ENCODE measurements at places on chromosomes 6 and 20.
A peak's percentile ranks its signal among the peaks of the same experiment; 100 is the strongest.

DNA sequence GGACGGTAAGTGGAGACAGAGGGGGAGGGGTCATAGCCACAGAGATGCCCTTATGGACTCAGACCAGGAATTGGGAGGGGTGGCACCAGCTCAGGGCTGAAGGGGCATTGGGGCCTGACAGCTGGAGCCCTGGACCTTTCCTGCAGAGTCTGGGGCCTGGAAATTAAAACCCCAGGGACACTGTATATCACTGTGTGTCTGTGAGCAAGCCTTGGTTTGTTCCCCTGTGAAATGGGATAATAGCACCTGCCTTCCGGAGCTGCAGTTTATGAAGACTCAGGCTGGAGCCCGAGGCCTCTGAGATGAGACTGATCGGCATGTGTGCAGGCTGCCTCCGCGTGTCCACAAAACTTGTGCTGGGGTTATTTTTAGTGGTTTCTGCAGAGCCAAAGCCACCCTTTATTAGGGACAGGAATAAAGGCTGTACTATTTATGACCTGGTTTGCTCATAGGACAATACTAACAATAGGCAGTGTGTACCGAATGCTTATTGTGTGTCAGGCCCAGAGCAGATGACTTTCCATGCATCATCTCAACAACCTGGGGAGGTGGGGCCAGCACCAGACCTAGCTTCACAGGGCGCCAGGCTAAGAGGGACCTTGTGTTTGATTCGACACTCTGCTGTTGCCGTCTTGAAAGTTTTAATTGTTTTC is 22.6 kb downstream of the MYH7B start:
- DNase-seq: no peak

DNA sequence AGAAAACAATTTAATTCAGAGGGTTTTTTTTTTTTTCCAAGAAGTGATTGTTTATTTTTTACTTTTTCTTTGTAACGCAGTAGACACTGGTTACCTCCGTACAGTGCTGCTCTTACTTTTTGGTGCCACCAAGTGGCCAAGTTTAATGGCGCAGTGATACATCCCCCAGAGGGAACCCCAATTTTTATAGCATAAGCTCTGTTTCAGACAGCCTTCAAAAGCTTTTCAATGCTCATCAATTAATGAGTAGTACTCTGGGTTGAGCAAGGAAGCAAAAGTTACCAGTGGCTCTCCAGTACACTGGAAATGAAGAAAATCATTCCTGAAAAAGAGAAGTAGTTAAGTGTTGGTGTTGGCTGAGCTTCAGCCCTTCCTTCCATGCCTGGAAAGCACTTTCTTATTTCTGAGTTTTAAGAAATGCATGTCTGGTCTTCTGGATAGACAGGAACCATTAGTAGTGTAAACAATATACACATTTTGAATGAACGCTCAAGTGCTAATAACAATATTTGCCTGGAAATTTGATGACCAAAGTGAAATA is 129.1 kb upstream of the SMLR1 start:
- peak; percentile 29 for DNase-seq

DNA sequence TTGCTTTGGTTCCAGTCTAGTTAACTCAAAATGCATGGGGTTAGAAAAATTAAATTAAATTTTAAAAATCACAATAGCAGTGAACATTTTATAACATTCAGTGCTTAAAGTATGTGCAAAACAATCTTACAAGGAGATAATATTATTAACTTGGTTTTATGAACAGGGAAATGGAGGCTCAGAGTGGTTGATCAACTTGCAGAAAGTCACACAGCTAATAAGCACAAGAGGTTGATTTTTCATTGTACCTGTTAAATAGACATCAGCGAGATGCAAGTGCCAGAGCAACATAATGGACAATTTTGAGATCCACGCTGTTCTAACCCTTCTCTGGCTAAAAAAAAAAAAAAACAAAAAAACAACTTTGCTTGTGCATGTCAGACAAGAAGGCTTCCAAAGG is 219.8 kb downstream of the TSHZ2 start:
- no peak for DNase-seq

DNA sequence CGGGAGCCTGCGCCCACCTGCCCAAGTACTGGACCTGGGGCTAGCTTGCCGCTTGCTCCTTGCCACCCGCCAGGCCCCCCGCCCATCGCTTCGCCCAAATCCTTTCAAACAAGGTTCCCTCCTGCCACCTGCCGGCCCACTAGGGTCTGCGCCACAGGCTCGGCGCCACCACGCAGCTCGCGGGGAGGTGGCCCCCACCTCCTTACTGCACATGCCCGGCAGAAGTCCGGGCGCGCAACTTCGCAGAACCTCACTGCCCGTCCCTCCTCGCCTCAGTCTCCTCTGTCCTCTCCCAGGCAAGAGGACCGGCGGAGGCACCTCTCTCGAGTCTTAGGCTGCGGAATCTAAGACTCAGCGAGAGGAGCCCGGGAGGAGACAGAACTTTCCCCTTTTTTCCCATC is 11.2 kb downstream of the GNAS-AS1 start:
- DNase-seq: peak; percentile 31

GRCh38 chr6:7112741-7113313 is 5.1 kb downstream of the RREB1 start:
- peak; percentile 47 for DNase-seq

DNA sequence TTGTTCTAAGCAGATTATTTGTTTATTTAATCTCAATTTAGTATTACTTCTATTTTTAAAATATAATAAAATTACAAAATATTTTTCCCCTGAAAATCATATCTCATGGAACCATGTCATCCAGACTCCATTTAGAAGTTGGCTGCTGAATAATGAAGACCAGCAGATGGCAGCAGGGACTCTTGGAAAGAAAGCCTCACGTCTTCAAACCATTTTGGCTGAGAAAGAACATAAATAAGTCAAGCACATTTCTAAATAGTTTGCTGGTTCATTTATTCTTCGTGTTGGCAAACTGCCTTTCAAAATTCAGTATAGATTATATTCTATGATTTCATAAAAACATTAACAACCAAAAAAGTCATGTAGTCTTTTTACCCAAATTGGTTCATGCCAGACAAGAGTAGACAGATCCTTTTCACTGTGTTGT is 71.7 kb downstream of the RCAN2 start:
- peak; percentile 15 for DNase-seq

DNA sequence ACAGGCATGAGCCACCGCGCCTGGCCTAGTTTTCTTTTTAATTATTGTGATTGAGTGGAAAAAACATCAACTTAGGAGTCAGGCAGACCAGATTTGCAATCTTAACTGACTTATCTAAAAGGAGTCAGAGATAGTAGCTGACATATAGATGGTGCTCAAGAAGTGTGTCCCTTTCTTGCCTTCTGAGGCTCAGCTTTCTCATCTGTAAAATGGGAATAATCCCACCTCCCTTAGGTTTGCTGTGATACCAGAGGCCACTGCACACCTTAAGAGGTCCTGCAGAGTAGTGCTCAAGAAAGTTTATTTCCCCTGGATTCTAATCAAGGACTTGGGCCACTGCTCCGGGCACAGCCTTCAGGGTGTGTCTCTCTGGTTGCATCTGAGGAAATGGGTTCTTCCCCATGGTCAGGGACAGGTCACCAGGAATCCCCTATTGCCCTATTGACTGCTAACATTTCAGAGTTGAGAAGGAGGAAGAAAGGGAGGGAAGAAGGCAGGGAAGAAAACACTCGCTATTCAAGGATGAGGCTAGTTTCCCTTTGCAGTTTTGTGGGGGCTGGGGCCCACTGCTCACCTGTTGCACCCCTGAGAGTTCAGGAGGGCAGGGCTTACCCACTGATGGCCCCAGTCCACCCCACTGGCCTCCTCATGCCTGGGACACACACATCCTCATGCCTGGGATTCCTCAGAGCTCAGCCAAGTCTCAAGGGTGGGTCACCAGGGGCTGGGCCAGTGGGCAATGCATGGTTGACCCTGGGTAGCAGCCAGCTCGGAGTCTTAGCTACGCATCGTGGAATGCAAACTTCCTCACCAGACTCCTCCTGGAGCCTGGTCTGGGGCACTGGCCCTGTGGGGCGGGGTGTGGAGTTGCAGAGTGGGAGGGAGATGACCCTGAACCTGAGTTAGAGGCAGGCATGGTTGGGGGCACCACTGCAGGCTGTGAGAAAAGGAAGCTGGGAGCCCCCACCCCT is 21.2 kb downstream of the C6orf132 start:
- DNase-seq: no peak

GRCh38 chr20:36599912-36600345 is 5.7 kb upstream of the RAB5IF start:
- DNase-seq: no peak

DNA sequence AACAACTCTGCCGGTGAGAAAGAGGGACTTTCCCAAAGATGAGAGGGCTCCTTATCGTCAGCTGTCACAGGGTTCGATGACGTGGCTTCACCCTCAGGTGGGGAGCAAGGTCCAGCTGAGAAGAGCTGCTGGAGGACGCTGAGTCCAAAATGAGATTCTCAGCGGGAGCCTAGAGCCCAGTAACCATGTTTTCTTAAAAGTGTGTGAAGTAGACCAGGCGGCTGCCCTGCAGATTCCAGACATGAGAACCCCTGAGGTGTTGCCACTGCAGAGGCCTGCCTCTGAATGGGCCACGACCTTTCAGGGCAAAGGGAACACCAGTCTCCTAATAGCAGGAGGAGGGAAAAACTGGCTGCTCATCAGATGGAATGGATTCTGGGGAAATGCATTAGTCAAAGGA is 375.1 kb downstream of the BTBD9 start:
- no peak for DNase-seq

DNA sequence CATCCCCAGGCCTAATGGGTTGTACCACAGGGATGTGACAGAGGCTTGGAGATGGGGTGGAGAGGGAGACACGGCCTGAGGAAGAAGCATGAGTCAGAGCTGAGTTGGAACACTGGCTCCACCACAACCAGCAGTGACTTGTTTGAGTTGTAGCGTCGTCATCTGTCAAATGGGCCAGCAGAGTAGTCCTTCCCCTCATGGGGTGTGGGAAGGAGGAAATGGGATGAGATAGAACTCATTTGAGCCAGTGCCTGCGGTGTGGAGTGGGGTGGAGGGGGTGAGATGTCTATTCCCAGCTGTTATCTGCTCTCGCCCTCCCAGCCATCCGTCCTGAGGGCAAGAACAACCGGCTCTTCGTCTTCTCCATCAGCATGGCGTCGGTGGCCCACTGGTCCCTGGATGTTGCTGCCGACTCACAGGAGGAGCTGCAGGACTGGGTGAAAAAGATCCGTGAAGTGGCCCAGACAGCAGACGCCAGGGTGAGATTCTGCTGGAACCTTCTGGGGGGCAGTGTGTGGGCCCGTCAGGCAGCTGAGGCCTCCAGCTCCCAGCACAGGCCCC is 32.5 kb downstream of the PLCG1 start:
- DNase-seq: no peak

DNA sequence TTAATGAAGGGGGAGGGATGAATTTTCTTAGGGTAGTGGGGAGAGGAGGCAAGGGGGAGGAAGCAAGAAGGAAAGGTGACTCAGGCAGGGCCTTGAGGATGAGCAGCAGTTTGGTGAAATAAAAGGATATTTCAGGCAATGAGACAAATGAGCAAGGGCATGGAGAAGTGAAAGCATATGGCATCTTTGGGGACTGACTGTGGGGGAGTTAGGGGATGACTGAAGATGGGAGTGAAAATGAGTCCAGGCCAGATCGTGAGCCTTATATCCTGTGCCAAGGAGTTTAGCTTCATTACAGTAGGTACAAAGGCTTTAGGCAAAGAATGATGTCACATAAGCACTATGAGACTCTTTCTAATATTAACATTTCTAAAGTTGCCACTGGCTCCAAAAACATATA is 51.9 kb downstream of the ILRUN start:
- DNase-seq: no peak

DNA sequence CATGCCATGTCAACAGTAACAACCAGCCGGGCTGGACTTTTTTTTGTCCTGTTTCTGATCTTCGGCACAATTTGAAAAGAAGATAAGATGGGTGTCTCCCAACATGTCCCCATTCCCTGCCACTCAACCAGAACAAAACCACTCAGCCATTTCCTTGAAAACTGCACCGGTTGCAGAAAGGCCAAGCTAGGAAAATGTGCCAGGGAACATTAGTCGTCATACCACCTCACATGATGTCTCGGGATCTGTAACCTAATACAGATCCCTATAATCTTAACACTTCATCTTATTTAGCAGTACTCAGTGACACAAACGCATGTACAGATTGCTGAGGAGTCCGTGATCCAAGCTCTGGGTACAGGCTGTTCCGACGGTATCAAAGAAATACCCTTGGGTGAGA is 46.5 kb downstream of the ALDH8A1 start:
- DNase-seq: no peak

- DNase-seq: no peak
These were observed 177.5 kb downstream of the GJA1 start for GRCh38 chr6:121612927-121613326.

DNA sequence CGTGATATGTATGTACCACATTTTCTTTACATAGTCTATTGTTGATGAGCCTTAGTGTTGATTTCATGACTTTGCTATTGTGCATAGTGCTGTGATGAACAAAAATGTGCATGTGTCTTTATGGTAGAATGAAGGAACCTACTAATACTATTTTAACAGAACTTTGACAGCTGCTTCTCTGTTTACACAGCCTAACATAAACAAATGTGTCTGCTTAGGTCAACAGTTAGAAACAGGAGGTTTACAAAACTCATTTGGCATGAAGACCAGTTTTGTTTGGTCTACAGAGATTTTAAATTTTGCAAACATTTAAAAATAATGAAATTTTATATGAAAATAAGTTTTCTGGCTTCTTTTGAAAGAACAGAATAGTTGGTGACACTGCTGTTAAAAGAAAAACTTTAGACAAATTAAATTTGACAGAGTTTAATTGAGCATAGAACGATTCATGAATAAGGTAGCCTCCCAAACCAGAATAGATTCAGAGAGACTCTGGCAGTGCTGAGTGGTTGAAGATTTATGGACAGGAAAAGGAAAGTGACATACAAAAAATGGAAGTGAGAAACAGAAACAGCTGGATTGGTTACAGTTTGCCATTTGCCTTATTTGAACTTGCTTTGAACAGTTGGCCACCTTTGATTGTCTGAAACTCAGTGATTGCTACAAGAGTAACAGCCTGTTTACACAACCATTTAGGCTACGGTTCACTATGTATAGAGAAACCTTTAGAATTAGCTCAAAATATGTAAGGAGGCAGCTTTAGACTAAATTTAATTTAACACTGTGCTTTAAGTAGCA is 715.8 kb upstream of the HS3ST5 start:
- no peak for DNase-seq
